AG04450 (cell line): ENCODE measurements at places on chromosomes 2 and 18.

GRCh38 chr2:217853301-217853881 lies 149.4 kb downstream of the TNS1 start:
- peak; percentile 38 for DNase-seq

DNA sequence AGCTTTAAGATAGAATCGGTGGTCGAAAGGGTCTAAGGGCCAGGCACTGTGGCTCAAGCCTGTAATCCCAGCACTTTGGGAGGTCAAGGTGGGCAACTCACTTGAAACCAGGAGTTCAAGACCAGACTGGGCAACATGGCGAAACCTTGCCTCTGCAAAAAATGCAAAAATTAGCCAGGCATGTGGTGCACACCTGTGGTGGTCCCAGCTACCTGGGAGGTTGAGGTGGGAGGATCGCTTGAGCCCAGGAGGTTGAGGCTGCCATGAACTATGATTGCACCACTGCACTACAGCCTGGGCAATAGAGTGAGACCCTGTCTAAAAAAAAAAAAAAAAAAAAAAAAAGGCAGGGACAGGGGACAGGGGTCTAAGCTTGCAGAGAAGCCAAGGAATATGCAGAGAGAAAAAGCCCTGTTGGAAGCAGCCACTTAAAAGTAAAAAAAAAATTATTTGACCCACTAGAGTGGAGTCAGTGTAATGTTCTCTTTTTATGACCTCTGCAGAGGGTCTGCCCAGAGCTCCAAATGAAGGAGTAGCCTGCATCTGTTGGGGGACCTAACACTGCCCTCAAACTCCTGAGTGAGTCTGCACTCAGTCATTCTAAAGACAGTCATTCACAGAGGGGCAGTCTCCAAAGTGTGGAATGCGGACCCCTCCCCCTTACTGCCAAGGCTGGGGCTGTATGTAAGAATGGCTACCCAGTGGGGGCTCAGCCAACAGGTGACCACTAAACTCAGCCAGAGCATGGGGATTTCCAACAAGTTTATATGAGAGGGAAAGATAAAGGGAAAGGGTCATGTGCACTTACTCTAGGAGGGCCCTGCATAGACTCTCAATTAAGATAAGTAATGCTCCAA lies 118.5 kb upstream of the CDCA7 start:
- no peak for DNase-seq

DNA sequence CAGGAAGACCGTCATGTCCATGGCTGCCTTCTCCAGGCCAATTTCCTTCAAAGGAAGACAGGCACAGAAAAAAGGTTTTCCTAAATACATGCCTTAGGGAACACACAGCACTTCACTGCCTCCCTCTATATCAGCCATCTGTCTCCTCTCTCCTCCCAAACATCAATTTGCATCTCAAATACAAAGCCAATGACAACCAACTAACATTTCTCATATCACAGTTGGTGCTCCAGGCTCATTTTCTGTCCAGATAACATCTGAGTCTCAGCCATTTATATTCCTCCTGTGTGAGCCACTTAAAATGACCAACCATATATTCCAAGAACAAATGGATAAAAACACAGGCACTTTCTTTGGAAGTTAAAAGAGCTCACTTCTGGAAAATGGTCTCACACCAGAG lies 62.5 kb upstream of the ACAA2 start:
- no peak for DNase-seq

DNA sequence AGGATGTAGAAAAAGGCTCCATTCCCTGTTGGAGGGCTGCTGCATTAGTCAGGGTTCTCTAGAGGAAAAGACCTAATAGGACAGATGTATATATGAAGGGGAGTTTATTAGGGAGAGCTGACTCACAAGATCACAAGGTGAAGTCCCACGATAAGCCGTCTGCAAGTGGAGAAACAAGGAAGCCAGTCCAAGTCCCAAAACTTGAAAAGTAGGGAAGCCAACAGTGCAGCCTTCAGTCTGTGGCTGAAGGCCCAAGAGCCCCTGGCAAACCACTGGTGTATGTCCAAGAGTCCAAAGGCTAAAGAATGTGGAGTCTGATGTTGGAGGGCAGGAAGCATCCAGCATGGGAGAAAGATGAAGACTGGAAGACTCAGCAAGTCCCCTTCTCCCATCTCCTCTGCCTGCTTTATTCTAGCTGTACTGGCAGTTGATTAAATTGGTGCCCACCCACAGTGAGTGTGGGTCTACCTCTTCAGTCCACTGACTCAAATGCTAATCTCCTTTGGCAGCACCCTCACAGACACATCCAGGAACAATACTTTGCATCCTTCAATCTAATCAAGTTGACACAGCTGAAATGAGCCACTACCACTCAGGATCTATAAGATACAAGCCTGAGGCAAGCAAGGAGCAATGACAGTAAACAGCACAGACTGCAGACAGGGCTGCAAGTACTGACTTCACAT lies 30.0 kb upstream of the ATG16L1 start:
- DNase-seq, result no peak

DNA sequence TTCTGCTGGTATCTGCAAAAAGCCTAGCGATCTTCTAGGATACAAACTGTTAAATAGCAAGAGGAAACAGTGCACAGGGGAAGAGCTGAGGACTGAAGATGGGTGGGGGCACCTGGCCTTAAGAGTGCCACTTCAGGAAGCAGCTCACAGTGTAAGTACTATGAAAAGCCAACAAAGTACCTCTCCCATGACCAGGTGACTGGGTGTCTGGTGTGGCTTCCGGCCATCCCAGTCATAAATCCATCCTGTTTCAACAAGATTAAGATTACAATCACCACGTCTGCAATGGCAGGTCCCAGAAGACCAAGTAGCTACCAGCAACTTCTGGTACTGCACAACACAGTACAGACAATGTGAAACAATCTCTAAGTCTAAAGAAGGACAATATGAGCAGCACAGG lies 15.9 kb downstream of the ERFE start:
- no peak for DNase-seq

DNA sequence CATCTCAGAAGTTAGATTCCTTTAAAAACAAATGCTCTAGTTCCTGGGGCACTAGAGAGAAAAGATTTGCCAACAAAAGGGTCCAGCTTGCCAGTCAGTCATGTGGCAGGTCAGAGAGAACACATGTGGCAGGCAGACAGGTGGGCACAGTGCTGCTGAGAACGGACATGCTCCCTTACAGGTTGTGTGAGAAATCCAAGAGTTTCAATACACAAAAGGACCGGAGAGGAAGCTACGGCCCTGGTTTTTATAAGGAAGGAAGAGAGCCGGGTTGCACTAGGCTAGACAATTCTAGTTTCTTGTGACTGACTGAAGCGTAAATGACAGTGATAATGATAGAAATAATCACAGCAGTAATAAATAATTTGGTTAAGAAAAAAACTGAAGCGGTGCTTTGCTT lies 18.3 kb downstream of the CDC42EP3 start:
- DNase-seq, result no peak

DNA sequence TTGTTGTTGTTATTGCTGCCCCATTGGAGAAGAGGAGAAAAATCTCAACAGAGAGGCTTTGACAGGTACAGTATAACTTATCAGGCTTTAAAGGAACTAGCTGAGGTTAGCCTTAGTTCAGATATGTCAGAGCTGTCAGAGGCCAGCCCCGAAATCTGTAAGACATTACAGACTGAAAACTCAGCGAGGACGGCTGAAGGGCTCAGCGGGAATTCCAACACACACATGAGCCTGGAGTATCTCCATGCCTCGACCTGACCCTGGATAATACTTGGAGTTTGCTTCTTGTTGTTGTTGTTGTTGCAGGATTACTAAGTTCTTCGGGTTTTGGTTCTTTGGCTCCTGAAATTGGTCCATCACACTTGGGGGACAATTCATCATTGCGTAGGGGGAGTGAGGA lies 166.9 kb downstream of the MIB1 start:
- no peak for DNase-seq

GRCh38 chr2:74399785-74400184 lies 19.7 kb upstream of the DCTN1 start:
- no peak for DNase-seq

- no peak for DNase-seq
Observed at GRCh38 chr2:172256886-172257285, 154.2 kb upstream of the DLX2 start.

GRCh38 chr2:157459486-157459885 lies 15.6 kb upstream of the CYTIP start:
- no peak for DNase-seq

DNA sequence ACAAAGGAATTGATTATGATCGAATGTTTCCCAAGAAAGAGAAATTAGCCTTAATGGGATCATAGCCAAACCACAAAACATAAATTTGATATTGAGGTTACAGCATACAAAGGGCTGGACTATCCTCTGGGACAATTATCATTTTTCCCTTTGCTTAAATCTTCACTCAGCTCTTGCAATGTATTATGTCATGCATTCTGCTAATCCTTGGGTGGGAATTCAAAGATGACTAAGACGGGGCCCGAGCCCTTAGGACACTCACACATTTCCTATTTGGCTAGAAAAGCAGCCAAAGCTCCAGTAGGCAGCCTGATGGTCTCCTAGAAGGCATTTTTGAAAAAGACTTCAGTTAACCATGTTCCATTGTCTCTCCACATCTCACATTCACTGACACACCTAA lies 17.2 kb upstream of the NMI start:
- peak; percentile 23 for DNase-seq

- no peak for DNase-seq
Observed at GRCh38 chr2:218035463-218036100, 32.8 kb upstream of the TNS1 start.

GRCh38 chr2:119011162-119011909 lies 69.3 kb downstream of the MARCO start:
- no peak for DNase-seq

DNA sequence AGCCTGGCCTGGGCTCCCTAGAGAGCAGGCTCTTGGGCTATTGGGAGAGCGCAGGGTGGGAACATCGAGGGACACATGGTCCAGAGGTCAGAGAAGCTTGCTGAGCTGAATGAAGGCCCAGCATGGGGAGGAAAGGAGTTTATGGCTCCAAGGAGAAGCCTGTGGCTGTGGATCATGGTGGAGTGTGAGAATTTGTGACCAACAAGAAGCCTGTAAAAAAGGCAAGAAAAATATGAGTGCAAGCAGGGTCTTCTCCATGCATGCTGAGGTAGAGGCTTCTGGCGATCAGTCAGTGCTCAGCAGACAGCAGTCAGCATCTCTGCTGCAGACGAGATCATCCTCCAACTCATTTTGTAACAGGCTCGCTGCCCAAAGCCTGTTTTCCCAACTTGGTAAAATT lies 1.3 kb upstream of the SCYGR3 start:
- no peak for DNase-seq

DNA sequence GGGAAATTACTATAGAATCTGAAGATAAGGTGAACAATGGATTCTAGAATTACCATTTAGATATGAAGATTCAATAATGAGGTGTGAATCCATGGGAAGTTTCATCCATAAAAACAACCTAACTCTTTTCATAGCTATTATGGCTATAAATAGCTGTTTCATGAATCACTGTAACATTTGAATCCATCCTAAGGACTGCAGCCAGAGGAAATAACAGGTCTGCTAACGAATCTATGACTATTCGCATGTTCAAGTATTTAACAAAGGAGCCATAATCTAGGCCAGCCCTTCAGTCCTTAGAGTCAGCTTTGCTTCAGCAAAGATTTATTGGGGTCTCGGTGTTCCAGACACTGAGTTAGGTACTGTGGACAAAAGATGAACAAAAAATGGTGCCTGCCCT lies 87.1 kb downstream of the MYOM1 start:
- no peak for DNase-seq

GRCh38 chr2:122955776-122956175 lies 1069.3 kb upstream of the CNTNAP5 start:
- no peak for DNase-seq

- DNase-seq, result no peak
Observed at GRCh38 chr2:46470114-46470628, 9.2 kb upstream of the TMEM247 start.
